ENCODE measurements at places on chromosomes 6 and 20.
A peak's percentile ranks its signal among the peaks of the same experiment; 100 is the strongest.

DNA sequence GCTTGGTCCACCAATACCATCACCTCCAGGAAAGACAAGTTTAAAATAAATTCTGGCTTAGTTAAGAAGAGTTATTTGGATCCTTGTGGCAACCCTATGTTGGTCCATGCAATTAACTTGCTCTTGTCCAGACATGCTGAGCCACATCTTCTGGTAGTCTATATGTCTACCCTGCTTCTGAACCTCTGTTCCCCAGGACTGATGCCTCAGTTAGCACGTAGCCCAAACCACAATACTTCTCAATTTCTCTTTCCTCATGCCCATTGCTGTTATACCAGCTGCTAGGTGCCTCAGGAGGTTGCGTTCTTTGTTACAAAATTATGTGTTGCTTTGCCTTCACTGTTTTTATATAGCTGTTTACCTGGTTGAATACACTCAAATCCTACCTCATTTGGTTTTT, 116.4 kb upstream of the KCNQ5 start:
- DNase-seq = no peak

DNA sequence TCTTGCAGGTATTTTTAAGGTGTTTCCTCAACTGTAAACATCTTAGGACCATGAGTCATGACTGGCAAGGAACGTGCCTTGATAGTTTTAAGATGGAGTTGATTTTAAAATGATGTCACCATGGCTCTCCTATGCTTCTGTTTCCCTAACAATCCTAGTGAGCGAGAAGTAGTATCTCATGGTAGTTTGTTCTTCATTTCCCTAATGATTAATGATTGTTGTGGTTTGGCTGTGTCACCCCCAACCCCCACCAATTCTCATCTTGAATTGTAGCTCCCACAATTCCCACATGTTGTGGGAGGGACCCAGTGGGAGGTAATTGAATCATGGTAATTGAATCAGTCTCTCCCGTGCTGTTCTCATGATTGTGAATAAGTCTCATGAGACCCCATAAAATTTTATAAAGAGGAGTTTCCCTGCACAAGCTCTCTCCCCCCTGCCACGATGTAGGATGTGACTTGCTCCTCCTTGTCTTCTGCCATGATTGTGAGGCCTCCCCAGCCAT, 16.8 kb upstream of the BNIP5 start:
- no peak for DNase-seq

DNA sequence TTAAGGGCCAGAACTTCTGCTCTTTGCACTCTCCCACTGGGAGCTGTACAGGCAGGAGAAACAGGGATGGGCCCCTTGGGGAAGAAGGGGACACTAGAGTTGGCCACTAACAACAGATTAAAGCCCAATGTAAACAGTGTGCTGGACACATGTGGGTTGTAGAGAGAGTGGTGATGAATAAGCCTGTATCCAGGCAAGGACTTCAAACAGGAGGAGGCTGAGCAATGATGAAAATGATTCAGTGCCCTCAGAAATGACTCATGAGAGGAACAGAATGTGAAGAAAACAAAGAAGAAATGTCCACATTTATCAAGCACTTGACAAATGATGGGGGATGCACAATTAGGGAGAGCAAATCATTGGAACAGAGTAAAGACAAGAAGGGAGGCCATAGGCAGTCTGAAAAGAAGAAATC, 242.3 kb downstream of the TBX18 start:
- no peak for DNase-seq

DNA sequence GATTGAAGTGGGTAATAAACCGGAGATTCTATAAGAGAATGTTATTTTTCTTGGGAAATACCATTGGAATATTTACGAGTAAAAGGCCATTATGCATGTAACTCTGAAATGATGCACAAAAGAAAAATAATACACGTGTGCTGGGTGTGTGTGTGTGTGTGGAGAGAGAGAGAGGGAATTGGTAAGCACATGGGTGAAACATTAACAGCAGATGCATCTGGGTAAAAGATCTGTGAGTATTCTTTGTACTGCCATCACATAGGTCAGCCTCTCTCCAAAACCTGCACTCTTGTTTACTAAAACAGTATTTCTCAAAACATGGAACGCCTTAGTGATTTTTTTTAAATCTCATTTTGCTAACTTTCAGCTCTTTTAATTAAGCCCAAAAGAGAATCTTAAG, 28.9 kb downstream of the EYA2 start:
- DNase-seq = no peak

GRCh38 chr20:37988306-37988954, 44.8 kb downstream of the TTI1 start:
- peak; percentile 23 for DNase-seq
